Cortex of kidney (tissue), 1 donor: ENCODE measurements at places on chromosomes 13 and 19.

GRCh38 chr19:41935760-41936415 lies 7.6 kb upstream of the ERFL start:
- no peak for DNase-seq

DNA sequence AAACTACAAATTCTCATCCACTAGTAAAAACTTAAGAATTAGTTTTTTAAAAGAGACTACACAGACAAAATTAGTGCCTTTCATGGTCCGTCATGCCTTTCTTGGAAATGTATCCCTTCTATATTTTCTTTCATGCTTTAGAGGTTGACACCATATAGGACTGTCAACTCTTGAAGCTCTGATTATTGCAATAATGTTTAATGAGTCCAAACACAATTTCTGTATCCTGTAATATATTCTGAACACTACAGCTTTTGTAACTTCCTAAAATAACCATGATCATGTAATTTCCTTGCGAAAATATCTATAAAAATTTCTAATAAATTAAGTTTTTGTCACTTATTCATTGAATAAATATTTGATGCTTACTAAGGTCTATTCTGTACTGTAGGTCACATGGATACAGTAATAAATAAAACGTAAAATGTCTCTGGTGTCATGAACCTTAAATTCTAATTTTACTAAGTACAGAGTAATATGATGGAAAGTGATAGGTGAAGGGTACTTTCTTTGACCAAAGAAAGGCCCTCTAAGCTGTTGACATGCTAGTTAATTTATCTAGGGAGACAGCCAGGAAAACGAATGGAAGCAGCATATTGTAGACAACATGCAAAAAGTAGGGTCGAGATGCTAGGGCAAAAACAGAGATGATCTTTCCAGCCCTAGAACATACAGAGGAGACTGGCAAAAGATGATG lies 687.3 kb upstream of the PCDH9 start:
- no peak for DNase-seq

GRCh38 chr13:52845766-52846566 lies 2.5 kb downstream of the PCDH8 start:
- no peak for DNase-seq

GRCh38 chr19:8578642-8579265 lies 1.5 kb upstream of the MYO1F start:
- no peak for DNase-seq

GRCh38 chr13:97188207-97188606 lies 33.9 kb upstream of the MBNL2 start:
- no peak for DNase-seq

DNA sequence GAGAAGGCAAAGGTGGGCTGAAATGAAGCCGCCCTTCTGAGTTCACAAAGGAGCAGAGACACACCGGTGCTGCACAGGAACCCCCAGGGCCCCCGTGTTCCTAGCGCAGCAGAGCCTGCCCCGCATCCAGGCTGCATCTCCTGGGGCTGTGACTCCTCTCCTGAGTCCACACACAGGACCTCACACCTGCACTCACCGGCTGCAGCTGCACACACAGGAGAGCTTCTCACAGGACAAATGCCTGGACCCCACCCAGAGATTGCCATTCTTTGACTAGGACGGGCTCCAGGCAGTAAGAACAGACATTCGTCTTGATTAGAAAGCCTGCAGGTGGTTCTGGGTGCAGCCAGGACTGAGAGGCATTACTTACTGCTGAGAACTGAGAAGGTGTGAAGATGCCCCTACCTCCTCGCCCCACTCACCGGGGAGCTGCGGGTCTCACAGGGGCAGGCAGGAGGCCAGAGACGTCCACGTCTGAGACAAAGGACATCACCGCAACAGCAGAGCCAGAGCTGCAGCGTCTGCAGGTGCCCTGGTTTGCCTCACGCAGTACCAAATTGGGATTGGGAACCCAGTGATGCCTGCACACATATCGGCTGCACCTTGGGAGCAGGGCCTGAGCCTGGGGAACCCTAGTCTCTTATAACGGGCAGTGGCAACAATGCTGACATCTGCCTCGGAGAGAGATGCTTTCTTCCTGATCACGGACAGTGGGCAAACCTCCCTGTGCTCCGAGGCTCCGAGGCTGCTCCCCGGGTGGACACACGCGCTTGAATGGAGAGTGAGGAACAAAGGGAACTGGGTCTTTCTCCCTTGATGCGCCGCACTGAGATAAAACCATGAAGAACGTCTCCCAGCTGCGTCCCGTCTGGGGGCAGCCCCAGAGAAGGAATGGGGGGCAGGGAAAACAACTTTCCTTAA lies 50.4 kb downstream of the RASA3 start:
- DNase-seq: no peak

GRCh38 chr13:32645854-32646253 lies 59.6 kb downstream of the PDS5B start:
- no peak for DNase-seq

DNA sequence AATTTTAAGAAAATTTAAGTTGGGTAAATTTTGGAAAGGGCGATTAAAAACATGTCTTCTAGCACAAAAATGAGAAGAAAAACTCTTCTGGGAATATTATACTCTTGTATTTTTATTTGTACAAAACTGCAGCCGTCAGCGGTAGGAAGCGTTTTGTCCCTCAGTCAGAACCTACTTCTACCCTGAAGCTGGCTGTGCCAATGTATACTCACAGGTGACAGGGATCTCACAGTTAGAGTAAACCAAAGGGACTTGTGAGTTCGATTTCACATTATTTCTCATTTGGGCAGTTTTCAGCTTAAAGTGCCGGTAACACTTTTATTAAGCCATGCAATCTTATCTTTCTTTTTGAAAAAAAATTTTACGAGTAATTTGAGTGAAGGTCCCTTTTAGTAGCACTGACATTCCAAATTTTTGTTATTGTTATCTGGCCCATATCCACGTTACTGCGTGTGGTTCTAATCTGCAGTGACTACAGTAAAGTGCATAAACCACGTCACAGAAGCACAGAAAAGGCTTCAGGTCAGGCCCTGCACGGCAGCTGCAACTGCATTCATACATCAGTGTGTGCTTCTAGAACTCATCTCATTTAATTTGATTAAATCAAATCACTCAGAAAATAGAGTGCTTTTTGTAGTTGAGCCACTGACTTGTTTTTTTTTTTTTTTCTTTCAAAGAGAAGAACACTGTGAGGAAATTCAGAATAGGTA lies 387.3 kb downstream of the LIG4 start:
- no peak for DNase-seq

DNA sequence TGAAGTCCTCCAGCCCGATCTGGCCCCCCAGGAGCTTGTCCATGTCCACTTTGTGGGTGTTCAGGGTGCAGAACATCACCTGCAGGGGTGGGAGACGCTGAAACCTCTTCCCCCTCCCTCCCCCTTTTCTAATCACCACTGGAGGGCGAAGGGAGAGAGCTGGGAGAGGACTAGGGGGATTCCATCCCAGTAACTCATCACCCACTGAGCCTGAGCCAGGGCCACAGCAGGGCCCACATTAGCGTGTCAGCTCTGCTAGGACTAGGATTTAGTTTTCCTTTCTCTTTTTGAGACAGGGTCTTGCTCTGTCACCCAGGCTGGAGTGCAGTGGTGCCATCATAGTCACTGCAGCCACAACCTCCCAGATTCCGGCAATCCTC lies 5.5 kb upstream of the PTGER1 start:
- no peak for DNase-seq

DNA sequence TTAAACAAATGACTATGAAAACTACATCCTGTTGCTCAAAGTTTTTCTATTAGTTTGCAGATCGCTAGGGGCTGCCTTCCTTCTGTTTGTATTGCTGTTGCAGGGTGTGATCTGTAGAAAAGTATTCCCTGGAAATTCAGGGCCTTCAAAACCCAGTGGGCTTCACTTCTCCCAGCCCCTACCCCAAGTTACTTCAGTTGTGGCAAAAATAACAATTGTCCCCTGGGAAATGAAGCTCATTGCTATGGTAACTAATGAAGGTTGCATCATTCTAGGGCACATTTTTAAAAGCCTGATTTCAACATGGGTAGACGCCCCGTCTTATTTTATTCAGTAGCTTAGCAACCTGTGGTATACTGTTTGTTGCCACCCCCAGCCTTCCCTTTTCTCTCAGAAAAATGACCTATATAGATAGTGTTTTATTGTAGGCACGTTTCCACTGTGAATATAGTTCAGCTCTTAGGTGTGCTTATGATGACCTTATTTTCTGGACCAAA lies 60.9 kb downstream of the WDFY2 start:
- DNase-seq: no peak

DNA sequence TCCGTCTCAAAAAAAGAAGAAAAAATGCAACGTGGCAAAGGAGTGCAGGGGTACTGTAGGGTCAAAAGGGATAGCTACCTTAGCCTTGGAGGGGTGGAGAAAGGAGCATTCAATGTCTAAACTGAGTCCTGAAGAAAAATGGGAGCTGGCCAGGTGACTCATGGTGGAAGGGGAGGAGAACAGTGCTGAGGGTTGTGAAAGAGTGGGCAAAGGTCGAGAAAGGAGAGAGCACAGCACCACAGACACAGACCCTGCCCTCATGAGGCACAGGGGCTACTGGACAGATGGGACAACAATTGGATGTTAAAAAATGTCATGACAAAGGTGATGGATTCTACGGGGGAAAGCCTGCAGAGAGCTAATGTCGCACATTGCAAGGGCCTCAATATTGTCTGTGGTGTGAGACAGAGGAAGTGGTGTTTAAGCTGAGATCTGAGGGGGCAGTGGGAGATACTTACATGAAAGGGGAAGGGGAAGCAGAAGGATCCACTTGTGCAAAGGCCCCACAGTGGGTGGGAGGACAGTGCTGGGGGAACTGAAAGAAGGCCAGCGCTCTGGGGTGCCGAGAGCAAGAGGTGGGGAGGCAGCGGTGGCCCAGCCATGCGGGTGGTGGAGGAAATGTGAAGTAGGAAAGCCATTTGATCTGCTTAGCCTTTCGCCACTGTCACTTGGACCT lies 42.9 kb upstream of the URAD start:
- DNase-seq: no peak

GRCh38 chr13:94305934-94306333 lies 173.5 kb downstream of the DCT start:
- no peak for DNase-seq

GRCh38 chr13:90201676-90202460 lies 1145.6 kb upstream of the MIR17HG start:
- DNase-seq: no peak

- no peak for DNase-seq
Measured at GRCh38 chr19:10952809-10953208, 8.0 kb upstream of the SMARCA4 start.

DNA sequence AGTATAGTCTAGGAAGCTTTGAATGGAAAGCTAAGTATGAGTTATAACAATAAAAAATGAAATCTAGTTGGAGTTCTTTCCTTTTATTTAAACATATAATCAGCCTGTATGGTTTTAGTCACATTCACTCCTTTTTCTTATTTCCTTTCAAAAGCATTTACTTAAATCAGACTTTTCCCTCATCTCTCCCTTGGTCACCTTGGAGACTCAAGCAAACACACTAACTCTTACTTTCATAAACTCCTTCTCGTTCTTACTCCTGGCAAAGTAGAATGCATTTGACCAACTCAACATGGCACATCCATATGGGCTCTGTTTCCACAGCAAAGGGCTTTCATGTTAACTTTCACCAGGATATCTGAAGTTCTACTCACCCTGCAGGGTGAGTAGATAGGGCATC lies 400.0 kb downstream of the LMO7 start:
- DNase-seq: no peak

- no peak for DNase-seq
Measured at GRCh38 chr19:31706691-31707620, 357.7 kb upstream of the TSHZ3 start.

DNA sequence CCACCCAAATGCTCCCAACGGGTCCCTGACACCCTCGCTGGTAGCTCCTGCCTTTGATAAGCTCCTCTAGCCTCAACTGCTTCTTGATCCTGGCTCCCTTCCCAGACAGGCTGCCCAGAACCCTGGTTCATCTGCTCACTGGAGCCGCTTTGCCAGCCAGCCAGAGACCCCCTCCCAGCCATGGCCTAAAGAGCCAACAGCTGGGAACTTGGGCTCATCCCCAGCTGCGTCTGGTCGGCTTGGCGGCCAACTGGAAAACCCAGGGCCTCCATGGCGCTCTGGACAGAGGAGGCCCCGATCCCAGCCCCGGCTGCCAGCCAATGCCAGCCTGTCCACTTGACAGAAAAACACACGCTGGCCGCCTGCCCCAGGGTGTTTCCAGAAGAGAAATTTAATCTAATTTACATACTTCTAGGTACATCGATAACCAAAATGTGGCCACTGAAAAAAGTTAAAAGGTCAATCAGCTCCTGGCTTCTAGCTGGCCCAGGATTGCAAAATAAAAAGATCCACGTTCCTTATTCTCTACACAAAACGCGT lies 3.0 kb upstream of the AKAP8L start:
- DNase-seq: no peak

GRCh38 chr19:29509456-29509855 lies 16.3 kb upstream of the VSTM2B start:
- DNase-seq: no peak

DNA sequence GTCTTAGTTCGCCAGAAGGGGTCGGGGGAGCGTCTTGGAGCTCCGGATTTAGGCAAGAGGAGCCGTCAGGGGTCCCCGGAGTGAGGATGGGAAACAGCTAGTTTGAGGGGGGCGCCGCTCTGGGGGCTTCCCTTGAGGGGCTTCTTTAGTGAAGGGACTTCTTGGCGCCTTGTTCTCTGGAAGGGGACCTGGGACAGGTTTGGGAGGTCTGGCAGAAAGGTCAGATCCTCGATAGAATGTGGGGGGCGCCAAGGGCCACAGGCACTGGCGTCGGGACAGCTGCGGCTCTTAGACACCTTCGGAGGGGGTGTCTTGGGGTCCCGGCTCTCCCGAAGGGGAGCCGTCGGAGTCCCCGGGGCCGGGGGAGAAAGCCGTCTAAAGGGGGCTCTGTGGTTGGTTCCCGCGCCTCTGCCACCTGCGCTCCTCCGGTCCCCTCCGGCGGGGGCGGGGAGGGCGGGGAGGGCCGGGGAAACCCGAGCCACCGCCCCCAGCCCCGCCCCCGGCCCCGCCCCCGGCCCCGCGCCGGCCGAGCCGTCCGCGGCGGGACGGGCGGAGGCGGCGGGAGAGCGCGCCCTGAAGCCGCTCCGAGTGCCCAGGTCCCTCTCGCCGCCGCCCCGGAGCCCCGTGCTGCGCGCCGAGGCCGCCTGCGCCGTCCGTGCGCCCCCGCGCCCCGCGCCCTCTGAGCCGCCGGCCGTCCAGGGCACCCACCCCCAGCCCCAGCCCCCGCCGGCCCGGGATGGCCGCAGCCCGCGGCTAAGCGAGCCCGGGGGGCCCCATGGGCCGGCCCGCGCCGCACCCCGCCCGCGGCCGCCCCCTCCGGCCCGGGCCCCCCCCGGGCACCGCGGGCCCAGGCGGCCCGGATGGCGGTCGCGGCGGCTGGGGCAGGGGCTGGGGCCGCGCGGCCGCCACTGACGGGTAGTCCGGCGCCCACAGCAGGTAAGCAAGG lies at the start of gene NRTN:
Gene NRTN, plus strand, starts transcription at position 552 of the 946 bp plus-strand sequence. CDS start 19,099 bp downstream, outside the sequence.
- no peak for DNase-seq

DNA sequence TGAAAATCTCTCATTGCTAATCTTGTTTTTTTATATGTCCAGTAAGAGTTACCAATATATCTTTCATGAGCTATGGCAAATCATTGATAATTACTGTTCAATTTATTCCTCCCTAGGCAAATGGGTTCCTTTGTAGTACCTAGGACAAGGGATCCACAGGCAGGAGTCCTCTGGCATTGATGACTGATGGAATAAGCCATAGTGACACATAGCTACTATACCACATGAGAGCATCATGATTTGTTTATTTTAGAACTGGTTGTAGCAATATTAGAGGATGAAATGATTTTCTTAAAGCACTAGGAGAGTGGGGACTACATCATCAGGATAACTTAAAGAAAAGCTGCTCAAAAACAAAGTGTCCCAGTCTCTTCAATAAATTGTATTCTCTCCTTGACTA lies 21.7 kb upstream of the MAB21L1 start:
- DNase-seq: no peak
